ENCODE measurements at places on chromosomes 6 and 20.

GRCh38 chr20:53579581-53580375, 13.9 kb downstream of the ZNF217 start:
- DNase-seq: no peak

DNA sequence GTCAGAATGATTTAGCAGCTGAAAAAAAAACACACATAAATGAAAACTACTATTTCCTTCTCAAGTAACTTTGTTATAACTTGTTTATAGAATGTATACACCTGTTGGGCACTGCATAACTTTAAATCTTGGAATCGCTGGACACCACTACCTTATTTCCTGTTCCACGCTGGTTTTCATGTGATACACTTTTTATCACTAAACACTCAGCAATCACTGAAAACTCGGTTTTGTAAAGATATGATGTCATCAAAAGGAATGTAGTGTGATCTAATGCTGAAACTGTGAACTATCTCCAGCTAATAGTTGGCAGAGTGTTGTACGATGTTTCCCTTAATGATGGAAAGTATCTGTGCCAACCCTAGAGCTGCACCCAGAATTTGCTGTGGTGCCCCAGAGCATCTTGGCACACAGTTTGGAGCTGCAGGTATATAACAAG, 127.9 kb downstream of the BACH2 start:
- DNase-seq: no peak

GRCh38 chr6:161545741-161546140, 271.9 kb upstream of the AGPAT4 start:
- DNase-seq: no peak

GRCh38 chr6:35485402-35485877, 11.4 kb downstream of the TEAD3 start:
- no peak for DNase-seq

DNA sequence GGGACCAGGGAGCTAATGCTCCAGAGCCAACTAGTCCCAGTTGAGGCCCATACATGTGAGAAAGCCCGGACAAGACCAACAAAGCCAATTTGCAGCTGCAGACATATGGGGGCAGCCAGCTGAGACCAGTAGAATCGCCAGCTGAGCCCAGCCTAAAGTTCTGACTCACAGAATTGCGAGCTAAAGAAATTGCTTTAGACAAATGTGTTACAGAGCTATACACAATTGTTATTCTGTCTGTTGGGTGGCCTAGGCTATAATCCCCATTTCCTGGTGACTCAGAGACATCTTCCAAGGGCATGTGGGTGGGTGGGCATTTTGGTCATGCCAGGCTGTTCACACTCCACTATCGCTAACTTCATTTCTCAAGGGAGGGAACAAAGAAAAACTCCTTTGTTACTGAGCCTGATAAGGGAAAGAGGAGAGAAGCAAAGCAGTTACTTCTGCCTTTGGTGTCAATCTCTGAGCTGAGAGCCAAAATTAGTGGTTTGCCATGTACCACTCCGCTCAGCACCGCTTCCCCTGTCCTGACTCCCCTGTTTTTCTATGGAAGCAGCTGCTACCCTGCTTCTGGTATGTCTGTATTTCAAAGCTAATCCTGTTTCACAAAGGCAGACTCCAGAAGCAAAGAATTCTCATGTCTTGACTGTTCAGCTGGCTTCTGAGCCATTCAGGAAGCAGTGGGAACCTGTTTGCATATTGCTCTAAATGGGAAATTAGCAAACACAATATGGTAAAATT, 26.1 kb downstream of the SCP2D1 start:
- DNase-seq: no peak

Data from stimulated activated CD8-positive, alpha-beta memory T cell treated with anti-CD3 and anti-CD28 coated beads, Interleukin-15, amount 100 ng/mL, for 24 hours (primary cell).